ENCODE measurements at places on chromosomes 7 and 10.

DNA sequence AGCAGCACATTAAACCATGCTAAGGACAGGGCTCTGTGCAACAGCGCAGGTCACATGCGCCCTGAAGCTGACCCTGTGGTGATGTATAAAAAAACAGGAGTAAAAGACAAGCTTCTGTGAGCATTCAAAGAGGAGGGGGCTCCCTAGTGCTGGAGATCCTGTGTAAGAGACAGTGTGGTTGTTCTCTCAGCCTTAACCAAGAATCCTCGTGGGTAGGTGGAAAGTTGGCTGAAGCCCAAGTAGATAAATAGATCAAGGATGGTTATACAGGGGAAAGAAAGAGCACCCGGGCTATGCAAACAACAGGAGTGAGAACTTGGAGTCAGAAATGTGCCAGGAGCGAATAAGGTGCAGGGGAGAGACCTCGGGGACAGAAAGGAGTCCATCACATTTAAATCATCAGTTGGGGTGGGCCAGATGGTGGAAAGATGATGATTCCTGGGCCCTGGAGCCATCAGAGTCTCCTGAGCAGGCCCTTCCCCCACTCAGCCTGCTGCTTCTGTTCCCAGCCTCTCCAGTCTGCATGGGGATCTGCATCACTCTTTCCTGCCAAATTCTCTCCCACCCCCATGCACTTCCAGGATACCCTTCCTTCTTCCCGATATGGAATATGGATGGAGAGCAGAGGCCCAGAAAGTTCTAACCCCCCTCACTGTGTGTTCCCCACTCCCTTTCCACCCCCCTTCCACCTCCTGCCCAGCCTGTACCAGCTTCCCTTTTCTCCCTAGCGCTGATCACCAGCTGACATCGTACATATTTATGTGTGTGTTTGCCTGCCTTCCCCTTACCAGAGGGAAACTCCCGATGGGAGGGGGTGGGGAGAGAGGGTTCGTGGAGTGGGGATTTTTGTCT, 78.1 kb upstream of the PRR15 start:
- DNase-seq, result no peak

DNA sequence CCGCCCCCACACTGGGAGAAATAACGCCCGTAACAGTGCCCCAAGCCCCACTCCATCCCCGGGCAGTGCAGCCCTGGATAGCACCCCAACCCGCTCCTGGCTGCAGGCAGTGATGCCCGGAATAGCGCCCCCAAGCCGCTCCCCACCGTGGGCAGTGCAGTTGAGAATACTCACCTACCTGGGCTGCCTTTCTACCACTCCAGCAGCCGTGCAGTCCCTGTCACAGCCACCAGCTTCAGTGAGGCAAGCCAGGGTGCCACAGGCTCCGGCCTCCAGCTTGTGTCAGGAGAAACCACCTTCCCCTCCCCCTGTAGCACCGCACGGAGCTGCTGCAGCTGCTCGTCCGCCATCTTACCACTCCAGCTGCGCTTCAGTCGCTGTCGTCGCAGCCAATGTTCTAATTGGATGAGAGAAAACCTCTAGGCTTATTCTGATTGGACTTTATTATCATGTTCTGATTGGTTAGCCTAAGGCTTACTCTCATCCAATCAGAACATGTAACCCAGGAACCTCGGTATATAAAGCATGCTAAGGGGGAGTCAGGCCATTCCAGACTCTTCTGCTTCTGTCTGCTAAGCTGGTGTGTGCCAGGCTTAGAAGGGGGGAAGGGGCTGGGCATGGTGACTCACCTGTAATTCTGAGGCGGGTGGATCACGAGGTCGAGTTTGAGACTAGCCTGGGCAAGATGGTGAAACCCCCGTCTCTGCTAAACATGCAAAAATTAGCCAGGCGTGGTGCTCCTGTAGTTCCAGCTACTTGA, 53.2 kb upstream of the ZNF33B start:
- no peak for DNase-seq

DNA sequence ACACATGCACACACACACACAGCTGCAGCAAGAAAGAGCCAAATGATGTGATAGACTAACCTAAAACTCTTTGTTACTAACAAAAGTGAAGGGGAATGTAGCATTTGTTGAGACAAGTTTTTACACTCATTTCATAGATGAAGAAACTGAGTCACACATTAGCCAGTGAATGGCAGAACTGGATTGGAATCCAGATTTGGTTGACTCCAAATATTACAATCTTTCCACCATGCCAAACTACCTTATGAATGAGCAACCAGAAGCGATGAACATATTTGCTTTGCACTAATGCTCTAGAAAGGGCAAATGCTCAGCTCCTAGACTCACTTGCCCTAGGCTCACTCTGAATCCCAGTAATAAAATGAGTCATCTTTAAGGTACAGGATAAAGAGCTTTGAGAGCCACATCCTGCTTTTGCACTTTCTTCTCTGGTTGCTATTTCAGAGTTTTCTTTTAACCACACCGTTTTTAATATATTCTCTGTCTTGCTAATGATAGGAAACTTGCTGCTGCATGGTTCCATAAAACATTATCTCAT, 111.9 kb downstream of the GPAM start:
- DNase-seq, result no peak

GRCh38 chr10:119166118-119166500, 595 bp upstream of the SFXN4 start:
- DNase-seq, result no peak

DNA sequence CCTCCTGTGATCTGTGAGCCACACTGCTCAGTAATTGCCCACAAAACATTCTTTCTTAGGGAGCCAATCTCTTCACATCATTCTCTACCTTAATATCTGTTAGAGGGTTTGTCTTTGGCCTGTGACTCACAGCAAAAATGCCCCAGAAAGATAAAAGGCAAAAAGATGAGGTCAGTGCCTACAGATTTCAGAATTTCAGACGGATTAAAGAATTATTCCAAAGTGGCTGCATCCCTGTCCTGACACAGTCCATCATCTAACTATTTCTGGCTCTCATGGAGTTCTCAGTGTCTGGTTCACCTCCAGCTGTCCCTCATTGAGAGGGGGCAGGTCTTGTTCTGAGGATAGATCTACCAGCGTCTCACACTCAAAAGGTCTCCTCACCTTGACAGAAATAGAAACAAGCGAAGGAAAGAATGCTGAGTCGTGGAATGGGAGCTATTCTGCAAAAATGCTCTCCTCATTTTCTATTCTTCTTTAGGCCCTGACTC, 138.5 kb upstream of the AOAH start:
- no peak for DNase-seq

DNA sequence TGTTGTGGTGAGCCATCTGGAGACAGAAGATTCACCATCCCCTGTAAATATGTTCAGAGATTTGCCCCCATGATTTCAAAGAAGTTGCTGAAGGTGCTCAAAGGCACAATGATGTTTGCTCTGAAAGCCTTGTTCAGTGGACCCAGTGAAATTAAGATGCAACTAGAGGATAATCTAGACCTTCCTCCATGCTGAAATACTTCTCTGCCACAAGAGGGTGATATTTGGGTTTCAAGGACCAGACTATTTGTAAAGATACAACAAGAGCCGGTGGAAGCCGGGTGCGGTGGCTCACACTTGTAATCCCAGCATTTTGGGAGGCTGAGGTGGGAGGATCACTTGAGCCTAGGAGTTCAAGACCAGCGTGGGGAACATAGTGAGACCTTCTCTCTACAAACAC, 13.5 kb upstream of the MSRB2 start:
- no peak for DNase-seq

GRCh38 chr10:125014086-125014830, 72.3 kb downstream of the ZRANB1 start:
- DNase-seq, result no peak

- DNase-seq, result no peak
Observed at GRCh38 chr7:668139-668931, 58.2 kb upstream of the DNAAF5 start.

DNA sequence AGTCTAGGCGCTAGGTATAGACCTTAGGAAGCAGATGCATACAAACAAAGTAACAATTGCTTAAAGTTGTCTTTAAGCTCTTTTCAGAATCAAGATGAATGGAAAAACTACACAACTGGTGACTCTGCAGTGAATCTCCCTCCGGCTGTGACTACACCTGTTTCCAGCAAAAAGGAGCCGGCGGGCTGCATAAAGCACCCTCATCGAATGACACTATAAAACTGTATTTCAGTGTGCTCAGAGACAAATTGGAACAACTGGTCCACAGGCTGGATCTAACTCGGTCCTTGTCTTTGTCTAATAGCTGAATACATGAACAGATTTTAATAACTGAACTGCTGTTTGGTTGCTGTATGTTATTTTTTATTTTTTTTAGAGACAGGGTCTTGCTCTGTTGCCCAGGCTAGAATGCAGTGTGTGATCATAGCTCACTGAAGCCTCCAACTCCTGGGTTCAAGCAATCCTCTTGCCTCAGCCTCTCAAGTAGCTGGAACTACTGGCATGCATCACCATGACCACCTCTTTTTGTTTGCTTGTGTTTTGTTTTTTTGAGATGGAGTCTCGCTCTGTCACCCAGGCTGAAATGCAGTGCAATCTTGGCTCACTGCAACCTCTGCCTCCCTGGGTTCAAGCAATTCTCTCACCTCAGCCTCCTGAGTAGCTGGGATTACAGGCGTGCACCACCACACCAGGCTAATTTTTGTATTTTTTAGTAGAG, 64.2 kb upstream of the SVIL start:
- no peak for DNase-seq

DNA sequence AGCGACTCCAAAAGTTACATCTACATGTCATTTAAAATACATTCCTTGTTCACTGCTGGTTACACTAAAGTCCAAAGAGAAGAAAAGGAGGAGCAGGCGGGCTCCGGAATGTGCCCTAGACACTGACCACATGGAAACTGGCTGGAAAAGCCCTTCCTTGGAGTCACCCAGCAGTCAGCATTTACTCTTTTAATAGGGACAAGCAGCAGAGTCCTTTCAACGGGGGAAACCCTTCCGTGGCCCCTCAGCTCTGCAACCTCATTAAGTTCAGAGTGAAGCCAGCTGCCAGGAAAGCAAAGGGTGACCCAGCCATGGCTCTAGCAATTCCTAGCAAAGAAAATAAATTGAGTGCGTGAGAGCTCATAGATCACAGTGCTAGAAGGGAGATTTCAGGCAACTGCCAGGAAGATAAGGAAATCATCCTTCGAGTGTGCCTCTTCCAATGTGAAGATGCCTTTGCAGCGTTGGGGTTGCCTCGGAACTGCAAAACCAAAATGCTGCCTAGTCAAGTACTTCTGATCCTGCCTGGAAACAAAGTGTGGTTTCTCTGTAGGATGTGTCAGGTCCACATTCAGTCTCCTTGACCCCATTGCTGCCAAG, 101.6 kb downstream of the SORBS1 start:
- DNase-seq, result no peak

GRCh38 chr7:106763717-106764116, 101.4 kb upstream of the PIK3CG start:
- DNase-seq, result no peak

GRCh38 chr7:6630007-6630849, 6.9 kb upstream of the ZNF316 start:
- no peak for DNase-seq

GRCh38 chr7:44461387-44461786, 29.1 kb downstream of the NUDCD3 start:
- DNase-seq, result peak; percentile 8

GRCh38 chr7:36871863-36872262, 147.6 kb upstream of the AOAH start:
- DNase-seq, result no peak

DNA sequence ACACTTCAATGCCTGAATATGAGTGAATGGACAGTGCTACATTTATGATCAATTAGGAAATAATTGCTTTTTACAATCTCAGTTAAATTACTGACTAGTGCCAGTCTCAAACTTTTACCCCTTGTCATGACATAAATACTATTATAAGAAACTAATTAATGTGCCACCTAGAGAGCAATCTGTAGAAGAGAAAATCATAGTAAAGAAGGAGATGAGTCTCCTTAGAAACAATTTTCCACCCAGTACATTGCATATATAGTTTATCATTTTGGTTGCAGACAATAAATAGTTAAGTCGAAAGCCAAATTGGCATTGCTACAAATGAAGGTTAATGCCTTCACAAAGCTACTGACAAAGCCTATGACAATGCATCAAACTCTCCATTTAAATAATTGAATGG, 68.6 kb downstream of the SLC13A1 start:
- no peak for DNase-seq

DNA sequence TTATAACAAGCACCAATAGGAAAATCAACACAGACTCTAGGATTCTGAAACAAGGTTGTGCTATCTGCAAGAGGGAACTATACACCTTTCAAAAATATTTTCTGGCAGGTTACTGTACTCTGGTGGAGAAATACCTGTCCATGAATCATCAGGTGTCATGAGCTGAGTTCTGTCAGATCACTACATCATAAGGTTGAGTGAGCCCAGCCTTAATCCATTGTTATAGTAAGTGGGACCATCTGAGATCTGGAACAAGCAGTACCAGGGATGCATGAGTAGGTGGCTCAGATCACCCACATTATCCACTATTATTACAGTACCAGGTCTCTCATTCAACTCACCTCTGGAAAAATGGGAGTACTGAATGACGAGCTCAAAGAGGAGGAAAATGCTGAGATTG, 212.4 kb downstream of the DGKI start:
- no peak for DNase-seq

DNA sequence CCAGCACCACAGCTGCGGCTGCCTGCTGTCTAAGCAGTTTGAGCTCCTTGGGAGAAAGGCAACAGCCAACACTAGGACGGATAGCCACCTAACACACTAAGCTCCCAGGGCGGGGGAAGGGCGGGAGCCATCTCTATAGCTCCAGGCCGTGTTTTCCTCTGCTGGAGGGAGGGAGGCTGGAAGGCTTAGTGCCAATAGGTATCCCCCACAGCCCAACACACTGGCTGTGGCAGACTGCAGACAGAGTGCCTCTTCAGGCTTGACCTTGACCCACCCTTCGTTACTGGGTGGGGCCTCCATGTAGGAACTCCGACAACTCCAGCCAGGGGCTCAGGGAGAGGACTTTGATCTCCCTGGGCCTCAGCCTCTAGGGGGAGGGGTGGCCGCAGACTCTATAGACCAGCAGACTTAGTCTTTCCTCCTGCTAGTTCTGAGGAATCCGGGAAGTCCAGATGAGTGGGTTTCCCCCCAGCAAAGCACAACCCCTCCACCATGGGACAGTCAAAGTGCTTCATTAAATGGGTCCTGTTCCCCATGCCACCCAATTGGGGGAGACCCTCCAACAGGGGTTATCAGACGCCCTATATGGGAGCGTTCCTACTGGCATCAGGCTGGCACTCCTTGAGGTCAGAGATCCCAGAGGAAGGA, 314.4 kb upstream of the MKI67 start:
- DNase-seq, result no peak

Data from activated CD4-positive, alpha-beta T cell treated with anti-CD3 and anti-CD28 coated beads, Interleukin-2, amount 50 U/mL, for 4 hours (primary cell).